ENCODE measurements at places on chromosomes 12 and 14.

DNA sequence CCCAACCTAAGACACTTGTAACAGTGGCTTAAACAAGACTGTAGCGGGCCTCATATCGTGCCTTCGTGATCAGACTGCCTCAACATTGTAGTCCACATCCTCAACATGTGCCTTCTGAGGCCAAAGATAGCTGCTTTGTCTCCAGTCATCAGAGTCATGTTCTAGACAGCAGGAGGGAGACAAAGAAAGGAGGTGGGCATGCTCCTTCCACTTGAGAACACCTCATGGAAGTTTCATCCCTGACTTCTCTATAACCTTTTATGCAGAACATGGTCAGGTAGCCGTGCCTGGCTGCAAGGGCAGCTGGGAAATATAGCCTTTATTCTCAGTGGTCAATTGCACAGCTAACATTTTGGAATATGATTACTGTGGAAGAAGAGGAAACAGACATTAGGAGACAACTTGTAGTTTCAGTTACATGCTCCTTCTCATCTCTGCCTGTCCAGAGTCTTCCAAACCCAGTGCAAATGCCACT lies 25.3 kb upstream of the DHRS2 start:
- DNase-seq: no peak

- DNase-seq: peak; percentile 89
Observed at GRCh38 chr12:65822732-65823512, 1.4 kb upstream of the HMGA2 start.

GRCh38 chr14:23942587-23942986 lies 11.0 kb upstream of the DHRS4 start:
- no peak for DNase-seq

GRCh38 chr12:1083151-1083888 lies 92.3 kb downstream of the ERC1 start:
- no peak for DNase-seq

GRCh38 chr12:4174417-4174816 lies 99.1 kb upstream of the CCND2 start:
- DNase-seq: no peak

GRCh38 chr12:40648519-40648918 lies 43.7 kb upstream of the CNTN1 start:
- no peak for DNase-seq

DNA sequence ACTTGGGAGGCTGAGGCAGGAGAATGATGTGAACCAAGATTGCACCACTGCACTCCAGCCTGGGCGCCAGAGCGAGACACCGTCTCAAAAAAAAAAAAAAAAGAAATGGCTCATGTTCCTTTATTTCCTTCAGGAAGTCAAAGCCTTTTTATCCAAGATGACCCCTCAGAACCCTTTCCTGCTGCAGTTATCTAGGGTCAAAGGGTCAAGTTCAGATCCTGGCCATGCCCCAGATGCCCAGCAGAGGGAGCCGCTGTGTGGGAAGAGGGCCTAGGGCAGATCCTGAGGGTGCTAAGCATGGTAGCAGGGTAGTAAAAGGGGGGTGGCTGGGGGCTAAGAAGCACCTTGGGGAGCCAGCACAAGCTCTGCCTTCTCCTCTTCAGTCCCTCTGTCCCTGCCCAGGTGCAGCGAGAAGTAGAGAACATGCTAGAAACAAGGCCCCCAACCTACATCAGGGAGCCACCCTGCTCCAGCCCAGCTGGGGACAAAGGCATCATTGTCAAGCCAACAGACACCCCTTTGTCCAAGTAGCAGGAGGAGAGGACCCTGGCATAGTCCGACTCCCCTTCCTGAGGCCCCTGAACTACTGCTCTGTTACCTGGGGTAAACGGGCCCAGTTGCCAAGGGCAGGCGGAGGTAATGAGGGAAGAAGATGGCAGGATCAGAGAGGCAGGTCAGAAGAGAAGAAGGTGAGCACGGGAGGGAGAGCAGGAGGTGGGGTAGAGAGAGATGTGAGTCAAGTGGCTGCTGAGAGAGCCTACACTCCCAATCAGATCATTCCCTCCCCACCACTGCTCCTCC lies 6.5 kb downstream of the NFE2 start:
- DNase-seq: peak; percentile 56

Data from foreskin fibroblast (primary cell).